Stomach (tissue), 19 donors: ENCODE measurements at places on chromosomes 2 and 18. TPM values are rescaled to one million over a fixed set of nuclear protein-coding genes. Genes with fewer than 3 reads are reported as not detected.

- no peak for DNase-seq
- no peak overlapping the region for H3K4me3 ChIP-seq
- no peaks in the 10 kb centered on the region for H3K36me3 ChIP-seq
- H3K27me3 ChIP-seq, result no peaks in the 10 kb centered on the region
- H3K4me1 ChIP-seq, result no peaks in the 10 kb centered on the region
These were observed 27.0 kb downstream of the OSR1 start for GRCh38 chr2:19331450-19331849.

DNA sequence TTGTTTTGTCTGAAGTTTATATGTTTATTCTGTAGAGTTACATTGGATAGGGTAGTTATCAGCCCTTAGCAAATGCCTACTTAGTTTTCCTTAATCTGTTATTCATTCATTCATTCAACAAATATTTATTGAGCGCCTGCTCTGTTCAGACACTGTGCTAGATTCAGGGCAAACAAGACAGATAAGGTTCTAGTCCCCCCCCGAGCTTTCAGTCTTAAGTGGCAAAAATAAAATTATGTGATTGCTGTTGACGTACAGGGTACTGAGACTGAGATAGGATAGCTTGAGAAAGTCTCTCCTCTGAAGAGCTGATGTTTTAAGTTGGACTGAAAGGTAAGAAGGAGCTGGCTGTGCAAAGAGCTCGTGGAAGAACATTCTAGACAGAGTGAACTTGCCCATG lies 58.7 kb downstream of the CRIM1 start:
- H3K27me3 ChIP-seq, result no peaks in the 10 kb centered on the region
- no peaks in the 10 kb centered on the region for H3K36me3 ChIP-seq
- H3K27ac ChIP-seq, result no peak overlapping the region
- peaks cover 77% of the 10 kb centered on the region for H3K4me1 ChIP-seq
- H3K4me3 ChIP-seq, result no peak overlapping the region

Gene CCDC74B
- 2.4 TPM for polyA plus RNA-seq

DNA sequence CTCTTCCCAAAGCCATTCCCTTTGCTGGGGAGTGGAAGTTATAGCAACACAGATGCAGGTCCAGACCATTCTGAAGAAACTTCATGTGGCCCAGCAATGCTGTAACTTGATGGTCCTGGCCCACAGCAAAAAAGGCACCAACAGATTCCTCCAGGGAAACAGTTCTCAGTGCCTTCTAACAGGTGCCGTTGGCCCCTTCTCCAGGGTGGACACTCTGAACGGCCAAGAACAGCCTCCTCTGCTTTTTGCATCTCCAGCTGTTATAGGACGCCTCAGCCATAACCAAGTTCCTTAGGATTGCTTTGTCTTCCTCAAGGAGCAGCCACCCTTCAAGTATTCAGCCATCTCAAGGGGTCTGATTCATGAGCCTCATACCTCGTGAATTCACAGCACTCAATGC lies 38.0 kb downstream of the MARCO start:
- H3K27me3 ChIP-seq, result no peaks in the 10 kb centered on the region
- no peaks in the 10 kb centered on the region for H3K4me1 ChIP-seq
- DNase-seq, result no peak
- no peak overlapping the region for H3K4me3 ChIP-seq

Gene ZAP70
- 1.1 TPM for polyA plus RNA-seq

- H3K4me3 ChIP-seq, result no peak overlapping the region
- DNase-seq, result peak; percentile 75
- H3K27ac ChIP-seq, result no peak overlapping the region
- H3K4me1 ChIP-seq, result no peaks in the 10 kb centered on the region
- H3K27me3 ChIP-seq, result no peaks in the 10 kb centered on the region
These were observed 4.3 kb upstream of the TRPM8 start for GRCh38 chr2:233912691-233913423.

- H3K27me3 ChIP-seq, result no peaks in the 10 kb centered on the region
- H3K36me3 ChIP-seq, result peaks cover 69% of the 10 kb centered on the region
- no peak overlapping the region for H3K27ac ChIP-seq
- peaks cover 19% of the 10 kb centered on the region for H3K4me1 ChIP-seq
These were observed 4.5 kb downstream of the TEX261 start for GRCh38 chr2:70990216-70990615.

DNA sequence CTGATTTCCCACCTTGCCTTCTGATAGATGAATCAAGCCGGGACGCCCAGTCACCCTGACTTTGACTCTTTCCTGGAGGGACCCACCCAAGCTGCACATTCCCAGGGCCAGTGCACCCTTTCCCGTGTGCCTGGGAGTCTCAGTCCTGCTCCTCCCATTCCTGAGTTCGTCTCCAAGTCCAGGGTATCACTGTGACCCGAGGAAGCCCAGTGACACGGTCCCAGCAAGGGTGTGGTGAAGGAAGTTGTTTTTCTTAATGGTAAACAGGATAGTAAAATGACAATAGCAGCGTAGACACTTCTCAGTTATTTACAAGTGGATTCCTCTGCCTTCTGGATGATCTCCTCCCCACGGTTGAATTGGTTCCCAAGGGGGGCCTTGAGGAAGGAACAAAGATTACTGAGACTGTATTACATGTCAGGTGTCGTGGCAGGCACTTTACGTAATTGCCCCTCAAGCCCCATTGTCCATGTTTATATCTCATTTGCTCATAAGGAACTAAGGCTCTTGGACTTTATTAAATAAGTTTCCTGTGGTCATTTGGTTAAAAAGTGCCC lies 123.3 kb downstream of the PRKCE start:
- H3K36me3 ChIP-seq, result no peaks in the 10 kb centered on the region
- no peak overlapping the region for H3K27ac ChIP-seq
- peaks cover 42% of the 10 kb centered on the region for H3K4me1 ChIP-seq

GRCh38 chr18:24346254-24346653 lies 51.4 kb downstream of the OSBPL1A start:
- no peak for DNase-seq
- no peak overlapping the region for H3K27ac ChIP-seq
- no peaks in the 10 kb centered on the region for H3K4me1 ChIP-seq

DNA sequence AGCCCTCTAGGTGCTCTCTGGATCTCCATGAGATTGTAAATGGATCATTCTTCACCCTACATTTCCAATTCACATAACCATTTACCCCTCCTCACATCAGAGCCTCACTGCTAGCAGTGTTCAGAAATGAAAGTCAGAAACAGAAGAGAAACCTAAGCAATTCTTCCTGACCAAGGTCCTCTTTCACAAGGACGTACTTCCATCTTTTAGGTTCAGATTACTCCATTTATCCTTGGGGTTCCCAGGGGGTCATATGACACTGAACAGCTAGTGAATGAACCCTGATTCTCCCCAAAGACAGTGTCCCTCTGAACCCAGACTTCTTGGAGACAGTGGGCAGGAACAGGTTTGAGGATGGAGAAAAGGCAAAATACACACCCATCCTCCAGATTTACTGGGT lies 12.9 kb upstream of the MARCO start:
- H3K27me3 ChIP-seq, result no peaks in the 10 kb centered on the region
- H3K27ac ChIP-seq, result no peak overlapping the region
- no peak for DNase-seq
- H3K4me3 ChIP-seq, result no peak overlapping the region
- H3K36me3 ChIP-seq, result no peaks in the 10 kb centered on the region

Gene MAP3K2
- 6.7 TPM for polyA plus RNA-seq

DNA sequence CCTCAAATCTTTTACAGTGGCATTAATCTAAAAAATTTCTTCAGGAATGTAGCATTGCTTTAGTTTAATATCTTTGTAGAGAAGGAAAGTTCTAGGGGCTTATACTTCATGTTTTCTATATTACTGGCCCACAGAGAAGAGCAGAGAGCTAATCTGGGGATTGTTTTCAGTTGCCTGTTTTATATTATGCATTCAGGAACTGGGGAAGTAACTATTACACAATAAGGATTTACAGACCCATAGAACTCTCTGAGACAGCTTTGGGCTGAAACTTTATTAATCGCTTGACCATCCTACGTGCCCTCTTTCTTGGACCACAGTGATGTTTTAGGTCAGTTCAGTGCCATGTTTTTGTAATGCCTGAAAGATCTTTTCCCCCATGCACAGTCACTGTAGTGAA lies 29.9 kb downstream of the BIRC6 start:
- H3K4me3 ChIP-seq, result no peak overlapping the region
- H3K27ac ChIP-seq, result no peak overlapping the region
- H3K27me3 ChIP-seq, result no peaks in the 10 kb centered on the region
- DNase-seq, result no peak
- H3K36me3 ChIP-seq, result peaks cover 90% of the 10 kb centered on the region

DNA sequence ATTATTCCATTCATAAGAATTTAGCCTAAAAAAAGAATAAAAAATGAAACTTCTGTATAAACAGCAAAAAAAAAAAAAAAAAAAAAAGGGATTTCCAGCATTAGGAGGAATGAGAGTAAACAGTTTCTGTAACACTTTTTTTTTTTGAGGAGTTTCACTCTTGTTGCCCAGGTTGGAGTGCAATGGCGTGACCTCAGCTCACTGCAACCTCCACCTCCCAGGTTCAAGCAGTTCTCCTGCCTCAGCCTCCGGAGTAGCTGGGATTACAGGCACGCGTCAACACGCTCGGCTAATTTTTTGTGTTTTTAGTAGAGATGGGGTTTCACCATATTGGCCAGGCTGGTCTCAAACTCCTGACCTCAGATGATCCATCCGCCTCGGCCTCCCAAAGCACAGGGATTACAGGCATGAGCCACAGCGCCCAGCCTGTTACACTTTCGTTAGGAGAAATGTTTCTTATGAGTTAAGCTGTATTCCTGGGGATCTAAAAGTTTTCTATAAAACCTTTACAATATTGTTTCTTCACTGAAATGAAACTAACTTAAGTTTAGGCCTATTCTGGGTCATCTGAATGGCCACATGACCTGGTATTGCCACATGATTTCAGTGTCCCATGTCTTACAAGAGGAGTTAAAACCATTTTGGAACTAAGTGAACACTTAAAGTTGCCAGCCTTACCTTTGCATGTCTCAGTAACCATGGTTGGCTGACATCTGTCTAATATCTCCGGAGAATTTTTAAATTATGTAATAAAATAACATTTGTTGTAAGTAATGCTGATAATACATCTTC lies 17.5 kb downstream of the SMAD2 start:
- no peak overlapping the region for H3K27ac ChIP-seq
- peaks cover 17% of the 10 kb centered on the region for H3K4me1 ChIP-seq
- H3K27me3 ChIP-seq, result no peaks in the 10 kb centered on the region
- no peak overlapping the region for H3K4me3 ChIP-seq
- peaks cover 6% of the 10 kb centered on the region for H3K36me3 ChIP-seq

Gene PPP1R1C
- polyA plus RNA-seq, result 10.4 TPM

- no peak overlapping the region for H3K4me3 ChIP-seq
- H3K27me3 ChIP-seq, result no peaks in the 10 kb centered on the region
- DNase-seq, result no peak
- H3K27ac ChIP-seq, result no peak overlapping the region
- H3K4me1 ChIP-seq, result no peaks in the 10 kb centered on the region
These were observed 44.3 kb downstream of the CACNB4 start for GRCh38 chr2:152054593-152054992.

Gene ABCG5
- polyA plus RNA-seq, result not detected

DNA sequence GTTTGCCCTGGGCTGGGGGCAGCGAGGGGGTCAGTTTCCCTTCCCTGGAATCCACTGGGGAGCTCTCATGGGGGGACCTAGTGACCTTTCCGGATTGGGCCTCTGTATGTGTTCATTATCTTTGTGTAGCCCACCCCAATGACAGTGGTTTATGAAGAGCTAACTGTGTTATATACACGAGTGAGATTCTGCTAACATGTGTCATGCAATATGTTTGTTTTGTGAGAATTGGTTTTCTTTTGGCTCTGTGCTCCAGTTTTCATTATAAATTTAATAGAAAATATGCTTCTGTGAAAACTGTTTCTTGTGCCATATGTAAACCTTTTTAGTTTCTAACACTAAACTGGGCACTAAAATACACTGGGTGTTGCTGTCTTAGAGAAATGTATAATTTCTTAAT lies 110.6 kb downstream of the WDSUB1 start:
- peaks cover 24% of the 10 kb centered on the region for H3K36me3 ChIP-seq
- H3K27ac ChIP-seq, result peak overlapping the region; percentile 33
- no peak overlapping the region for H3K4me3 ChIP-seq
- DNase-seq, result no peak

Gene PRKAG3
- not detected for polyA plus RNA-seq

DNA sequence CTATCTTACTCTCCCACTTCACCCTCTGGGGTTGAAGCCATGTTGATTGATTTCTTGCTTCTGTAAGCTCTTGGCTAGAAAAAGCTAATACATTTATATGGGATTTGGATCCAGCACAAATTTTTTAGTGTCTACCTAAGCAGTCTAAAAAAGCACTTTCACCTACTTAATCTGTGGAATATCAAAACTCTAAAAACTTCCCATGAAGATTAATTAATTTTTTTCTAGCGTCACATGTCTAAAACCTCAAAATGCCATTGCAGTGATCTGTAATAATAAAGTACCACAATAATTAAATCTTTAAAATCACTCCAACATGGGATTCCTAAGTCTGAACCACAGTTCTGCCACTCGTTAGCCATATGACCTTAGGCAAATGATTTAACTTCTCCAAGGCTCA lies 180.1 kb downstream of the EN1 start:
- no peak overlapping the region for H3K27ac ChIP-seq
- H3K4me3 ChIP-seq, result no peak overlapping the region
- no peaks in the 10 kb centered on the region for H3K27me3 ChIP-seq
- no peaks in the 10 kb centered on the region for H3K4me1 ChIP-seq
- no peaks in the 10 kb centered on the region for H3K36me3 ChIP-seq

DNA sequence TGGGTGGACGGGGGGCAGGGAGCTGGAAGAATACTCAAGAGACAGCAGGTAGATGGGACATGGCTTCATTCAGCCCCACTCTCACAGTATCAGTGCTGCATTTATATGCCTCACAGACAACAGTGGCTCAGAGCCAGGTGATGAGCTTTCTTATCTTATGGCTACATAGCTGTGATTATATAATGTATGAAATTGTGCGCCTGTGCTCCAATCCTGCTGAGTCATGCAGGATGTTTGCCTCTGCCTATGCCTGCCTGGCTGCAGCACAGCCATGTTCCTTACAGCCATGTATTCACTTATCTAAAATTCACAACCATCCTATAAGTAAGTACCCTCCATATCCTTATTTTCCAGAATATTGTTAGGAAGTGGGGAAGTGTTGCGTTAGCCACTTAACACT lies 37.7 kb upstream of the RNF103 start:
- H3K4me1 ChIP-seq, result no peaks in the 10 kb centered on the region
- no peaks in the 10 kb centered on the region for H3K36me3 ChIP-seq
- DNase-seq, result no peak

- no peaks in the 10 kb centered on the region for H3K27me3 ChIP-seq
- H3K27ac ChIP-seq, result no peak overlapping the region
- H3K4me3 ChIP-seq, result no peak overlapping the region
- DNase-seq, result no peak
- H3K36me3 ChIP-seq, result no peaks in the 10 kb centered on the region
These were observed 48.1 kb upstream of the CNOT11 start for GRCh38 chr2:101204400-101205115.

DNA sequence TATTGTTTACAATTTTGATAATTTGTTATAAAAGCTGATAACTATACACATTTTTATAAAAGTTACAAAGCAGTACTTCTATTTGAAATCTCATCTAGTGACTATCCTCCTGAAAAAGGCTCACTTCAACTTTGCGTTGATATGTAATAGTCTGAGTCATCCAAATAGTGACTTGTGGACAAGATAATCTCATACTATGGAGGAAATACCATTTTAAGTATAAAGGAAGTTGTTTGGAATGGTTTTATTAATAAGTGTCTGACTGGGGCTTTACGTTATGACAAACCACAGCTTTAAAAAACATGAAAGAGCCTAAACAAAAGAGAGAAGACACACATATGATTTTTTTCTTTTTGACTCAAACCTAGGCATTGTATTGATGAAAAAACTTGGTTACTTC lies 272.3 kb upstream of the COL3A1 start:
- no peaks in the 10 kb centered on the region for H3K36me3 ChIP-seq
- H3K4me3 ChIP-seq, result no peak overlapping the region
- H3K4me1 ChIP-seq, result no peaks in the 10 kb centered on the region
- no peaks in the 10 kb centered on the region for H3K27me3 ChIP-seq

GRCh38 chr18:70429847-70430500 lies 141.1 kb downstream of the SOCS6 start:
- peaks cover 5% of the 10 kb centered on the region for H3K4me1 ChIP-seq
- no peaks in the 10 kb centered on the region for H3K27me3 ChIP-seq
- no peak overlapping the region for H3K4me3 ChIP-seq
- no peak for DNase-seq

Gene CCL20
- polyA plus RNA-seq, result 8.6 TPM

Gene ASXL3
- polyA plus RNA-seq, result 0.61 TPM
